ENCODE measurements at places on chromosomes 5 and 9.

GRCh38 chr5:135156715-135157404, 122.8 kb upstream of the PITX1 start:
- DNase-seq, result no peak

GRCh38 chr9:69180670-69181069, 6.6 kb downstream of the TJP2 start:
- peak; percentile 44 for DNase-seq

DNA sequence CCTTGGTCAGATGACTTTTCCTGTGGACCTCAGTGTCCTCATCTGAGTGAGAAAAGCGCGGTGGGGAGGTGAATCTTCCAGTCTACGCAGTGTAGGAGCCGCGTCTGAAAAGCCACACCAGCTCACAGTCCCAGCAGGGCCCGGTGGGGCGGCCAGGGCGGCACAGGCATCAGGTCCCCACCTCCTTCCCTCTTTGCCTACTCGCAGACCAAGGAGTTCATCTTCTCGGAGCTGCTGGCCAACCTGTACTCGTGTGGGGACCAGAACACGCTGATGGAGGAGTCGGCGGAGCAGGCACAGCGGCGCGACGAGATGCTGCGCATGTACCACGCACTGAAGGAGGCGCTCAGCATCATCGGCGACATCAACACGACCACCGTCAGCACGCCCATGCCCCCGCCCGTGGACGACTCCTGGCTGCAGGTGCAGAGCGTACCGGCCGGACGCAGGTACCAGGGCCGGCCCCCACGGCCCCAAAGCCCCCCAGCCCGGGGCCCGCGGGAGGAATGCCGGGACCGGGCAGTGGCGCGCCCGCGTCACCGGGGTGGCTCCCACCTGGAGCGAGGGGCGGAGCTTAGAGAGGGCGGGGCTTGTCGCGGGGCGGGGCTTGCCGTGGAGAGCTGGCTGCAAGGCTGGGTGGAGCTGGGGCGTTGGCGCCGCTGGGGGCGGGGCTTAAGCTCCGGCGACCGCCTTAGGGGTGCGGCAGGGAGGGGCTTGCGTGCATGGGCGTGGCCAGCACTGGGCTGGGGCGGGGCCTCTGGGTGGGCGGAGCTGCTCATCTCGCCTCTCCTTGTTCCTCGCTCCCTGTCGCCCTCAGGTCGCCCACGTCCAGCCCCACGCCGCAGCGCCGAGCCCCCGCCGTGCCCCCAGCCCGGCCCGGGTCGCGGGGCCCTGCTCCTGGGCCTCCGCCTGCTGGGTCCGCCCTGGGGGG, 25.6 kb downstream of the GOLGA2 start:
- peak; percentile 96 for DNase-seq

DNA sequence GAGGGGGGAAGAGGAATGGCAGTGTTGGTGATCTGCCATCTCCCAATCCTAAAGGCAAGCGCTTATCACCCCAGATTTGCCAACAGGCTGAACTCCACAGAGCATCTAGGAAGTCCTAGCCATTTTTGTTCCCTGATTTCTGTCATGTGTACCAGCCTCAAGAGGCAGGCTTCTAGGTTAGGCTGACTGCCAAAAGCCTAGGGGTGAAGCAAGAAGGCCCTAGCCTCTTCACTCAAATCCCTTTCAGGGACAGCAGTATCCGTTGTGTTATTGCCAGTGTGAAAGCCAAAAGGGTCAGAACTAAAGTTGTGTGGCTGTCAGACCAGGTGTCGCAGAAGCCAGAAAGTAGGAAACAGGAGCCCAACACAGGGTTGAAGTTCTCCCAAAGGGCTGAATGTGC, 14.7 kb downstream of the IGIP start:
- no peak for DNase-seq

DNA sequence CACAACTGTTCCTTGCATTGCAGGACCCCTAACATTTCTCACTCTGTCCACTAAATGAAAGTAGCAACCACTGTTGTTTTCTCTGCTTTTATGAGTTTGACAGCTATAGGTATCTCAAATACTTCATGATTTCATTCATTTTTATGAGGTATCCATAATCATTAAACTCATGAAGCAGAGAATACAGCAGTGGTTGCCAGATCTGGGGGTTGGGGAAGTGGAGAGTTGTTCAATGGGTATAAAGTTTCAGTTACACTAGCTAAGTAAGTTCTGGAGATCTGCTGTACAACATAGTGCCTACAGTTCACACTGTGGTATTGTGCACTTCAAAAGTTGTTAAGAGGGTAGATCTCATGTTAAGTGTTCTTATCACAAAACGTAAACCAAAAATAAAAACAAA, 23.4 kb upstream of the CAMK4 start:
- no peak for DNase-seq
